CD4-positive, alpha-beta T cell treated with Interleukin-17A for 4 hours (primary cell): ENCODE measurements at places on chromosomes 6 and 20.

- no peak for DNase-seq
Observed at GRCh38 chr6:144066255-144066654, 29.1 kb downstream of the SF3B5 start.

- DNase-seq, result no peak
Observed at GRCh38 chr20:3383878-3384495, 23.5 kb downstream of the DNAAF9 start.

GRCh38 chr20:58169450-58169849 is 59.0 kb downstream of the ANKRD60 start:
- no peak for DNase-seq

GRCh38 chr6:38567436-38567835 is 72.3 kb downstream of the BTBD9 start:
- DNase-seq, result no peak

DNA sequence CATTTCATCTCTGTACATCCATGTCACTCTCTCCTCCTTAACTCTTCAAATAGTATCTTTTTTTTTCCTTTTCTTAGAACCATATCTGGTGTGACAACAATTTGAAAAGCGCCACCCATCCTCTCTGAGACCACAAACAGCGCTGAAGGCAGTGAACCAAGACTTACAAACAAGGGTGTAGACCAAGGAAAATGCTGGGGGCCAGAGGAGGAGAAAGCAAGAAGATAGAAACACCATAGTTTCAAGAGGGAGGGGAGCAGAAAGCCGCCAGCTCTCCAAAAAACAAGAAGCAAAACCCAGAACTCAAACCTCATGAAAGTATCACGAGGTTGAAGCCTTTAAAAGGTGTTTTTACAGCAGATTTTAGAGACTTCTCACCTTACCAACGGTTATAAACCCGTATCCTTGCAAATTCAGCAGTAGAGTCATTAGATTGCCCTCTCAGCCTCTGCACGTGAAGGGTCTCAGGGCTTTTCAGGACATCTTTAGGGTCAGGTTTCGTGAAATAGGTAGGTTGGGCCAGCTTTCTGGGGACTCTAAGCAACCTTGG is 13.3 kb upstream of the RIPOR2 start:
- peak; percentile 75 for DNase-seq

- no peak for DNase-seq
Observed at GRCh38 chr6:145819994-145820393, 5.4 kb upstream of the FBXO30 start.
